ENCODE measurements at places on chromosomes 6 and 20.

DNA sequence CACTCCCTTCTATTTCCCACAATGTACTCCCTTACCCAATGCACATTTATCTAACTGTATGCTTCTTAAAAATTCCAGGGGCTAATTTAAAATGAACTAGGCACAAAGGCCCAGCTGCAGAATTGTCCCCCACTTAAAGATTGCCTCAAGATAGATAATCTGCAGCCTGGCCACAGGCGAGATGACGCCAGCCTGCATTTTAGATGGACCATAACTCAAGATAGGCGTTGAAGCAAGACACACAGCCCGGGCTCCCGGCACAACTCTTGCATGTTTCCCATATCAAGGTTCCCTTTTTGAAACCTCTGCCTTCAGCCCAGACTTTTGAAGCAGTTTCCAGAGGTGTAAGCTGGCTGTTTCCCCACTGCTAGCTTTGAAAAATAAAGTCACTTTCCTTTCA is 3.2 kb upstream of the REPS1 start:
- DNase-seq, result no peak

GRCh38 chr20:43946659-43947315 is 32.1 kb downstream of the TOX2 start:
- DNase-seq, result no peak

GRCh38 chr20:12455148-12455547 is 537.5 kb downstream of the BTBD3 start:
- DNase-seq, result no peak

DNA sequence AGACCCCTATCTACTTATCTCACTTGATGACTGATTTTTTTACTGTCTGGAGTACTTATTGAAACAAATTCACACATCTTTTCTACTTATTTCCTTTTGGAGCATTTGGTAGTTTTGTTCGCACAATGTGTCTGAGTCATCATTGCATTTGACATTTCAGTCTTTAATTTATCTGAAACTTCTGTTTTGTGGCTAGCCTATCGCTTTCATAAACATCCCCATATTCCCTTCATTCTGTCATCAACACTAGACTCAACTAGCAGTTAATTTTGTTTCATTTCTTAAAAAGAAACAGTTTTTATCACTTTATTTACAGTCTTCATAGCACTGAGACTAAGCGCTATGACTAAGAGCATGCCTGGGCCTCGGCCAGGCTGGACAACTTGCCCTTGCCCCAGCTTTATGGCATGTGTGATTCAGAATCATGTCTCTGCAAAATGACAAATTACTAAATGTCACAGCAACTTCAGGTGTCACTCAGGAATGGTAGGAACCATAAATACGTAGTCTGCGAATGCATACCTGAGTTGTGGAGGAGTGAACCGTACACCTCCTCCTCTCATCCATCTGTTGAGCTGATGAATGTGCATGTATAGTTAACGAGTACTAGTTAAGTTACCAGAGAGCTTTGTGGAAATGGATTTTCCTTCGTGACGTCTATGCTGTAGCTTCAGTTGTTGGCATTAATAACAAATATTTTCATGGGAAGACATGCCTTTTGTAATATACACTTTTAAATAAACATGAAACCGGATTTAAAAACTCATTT is 16.2 kb downstream of the L3MBTL3 start:
- DNase-seq, result no peak

GRCh38 chr20:35079472-35080347 is 12.9 kb downstream of the TRPC4AP start:
- DNase-seq, result no peak

DNA sequence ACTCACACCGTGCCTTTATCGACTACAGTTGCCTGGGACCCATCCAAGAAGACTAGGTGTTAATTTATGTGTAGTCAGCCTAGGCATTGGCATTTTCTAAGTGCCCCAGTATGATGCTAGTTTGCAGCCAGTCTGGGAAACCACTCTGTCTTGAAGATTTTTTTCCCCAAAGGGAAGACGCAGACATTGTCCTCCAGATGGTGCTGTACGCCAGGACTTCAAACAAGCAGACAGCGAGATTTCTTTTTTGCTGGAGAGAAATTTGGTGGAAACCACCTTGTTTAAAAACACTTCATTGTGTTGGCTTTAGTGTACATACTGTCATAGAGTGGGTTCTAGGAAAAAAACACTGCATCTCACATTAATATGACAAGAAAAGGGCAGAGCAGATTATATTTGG is 30.0 kb downstream of the ALDH5A1 start:
- no peak for DNase-seq

DNA sequence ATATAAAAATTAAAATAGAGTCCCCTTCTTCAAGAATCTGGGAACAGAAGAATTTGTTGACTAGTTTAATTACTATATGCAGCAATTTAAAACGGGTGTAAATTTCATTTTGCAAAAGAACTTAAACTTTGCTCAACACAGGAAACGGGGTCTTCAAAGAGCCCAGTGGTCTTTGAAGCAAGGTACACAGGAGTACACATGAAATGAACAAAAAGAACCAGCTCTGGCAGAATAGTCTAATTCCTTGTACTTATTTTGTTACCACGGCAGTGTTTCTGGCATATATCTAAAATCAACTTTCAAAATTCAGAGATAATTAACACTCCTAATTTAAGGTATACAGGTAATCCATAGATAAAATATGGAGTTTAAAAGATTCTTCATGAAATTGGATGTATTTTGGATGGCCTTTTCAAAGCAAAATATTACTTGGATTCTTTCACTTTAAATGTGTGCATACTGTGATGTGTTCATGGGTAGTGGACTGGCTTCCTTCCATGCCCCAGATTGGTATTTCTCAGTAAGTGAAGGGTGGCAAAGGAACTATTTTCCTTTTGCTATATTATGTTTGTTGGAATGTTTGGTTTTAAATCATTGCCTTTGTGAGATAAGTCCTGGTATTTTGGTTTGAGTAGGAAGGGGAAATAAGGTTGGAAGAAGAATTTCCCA is 96.8 kb upstream of the THEMIS start:
- no peak for DNase-seq

DNA sequence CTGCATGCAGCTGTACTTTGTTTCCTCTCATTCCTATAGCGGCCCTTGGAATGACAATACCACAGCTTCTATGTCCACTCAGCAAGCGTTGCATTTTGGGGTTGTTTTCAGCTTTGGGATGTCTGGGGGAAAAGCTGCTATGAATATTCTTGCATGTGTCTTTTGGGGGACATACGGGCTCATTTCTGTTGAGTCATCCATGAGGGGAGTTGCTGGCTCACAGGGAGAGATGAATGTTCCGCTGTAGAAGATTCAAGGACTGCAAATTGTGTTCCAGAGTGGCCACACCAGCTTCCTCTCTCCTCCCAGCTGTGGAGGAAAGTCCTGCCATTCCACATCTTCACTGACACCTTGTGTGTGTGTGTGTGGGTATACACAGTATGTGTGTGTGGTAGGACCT is 43.3 kb downstream of the TGM2 start:
- no peak for DNase-seq

DNA sequence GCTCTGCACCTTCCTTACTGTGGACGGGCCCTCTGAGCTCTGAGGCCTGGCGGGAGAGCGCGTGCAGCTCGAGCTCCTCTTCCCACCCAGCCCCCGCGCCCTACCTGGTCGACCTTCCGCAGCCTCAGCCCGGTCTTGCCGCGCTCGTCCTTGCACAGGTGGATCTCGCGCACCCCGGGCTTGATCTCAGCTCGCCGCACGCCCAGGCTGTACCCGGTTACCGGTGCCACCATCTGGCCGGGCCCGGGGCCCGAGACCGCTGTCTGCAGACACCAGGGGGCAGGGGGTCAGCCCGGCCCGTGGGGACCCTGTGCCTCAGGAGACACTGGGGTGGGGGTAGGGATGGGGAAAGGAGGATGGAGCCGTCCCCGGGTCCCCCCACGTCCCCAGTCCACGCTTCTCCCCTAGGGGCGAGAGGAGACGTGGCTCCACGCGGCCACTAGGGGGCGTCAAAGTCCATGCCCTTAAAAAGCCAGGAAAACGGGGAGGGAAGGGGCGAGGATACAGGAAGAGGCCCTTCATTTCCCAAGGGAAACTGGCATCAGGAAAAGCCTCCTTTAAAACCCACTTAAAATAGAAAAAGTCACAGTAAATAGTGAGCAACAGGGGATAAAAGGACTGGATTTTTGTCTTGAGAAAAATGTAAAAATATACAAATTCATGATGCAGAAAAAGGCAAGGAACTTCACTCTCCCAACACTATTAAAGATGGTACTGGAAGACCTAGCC is 15.5 kb downstream of the SDCBP2 start:
- DNase-seq, result peak; percentile 20

- peak; percentile 13 for DNase-seq
These were observed 32.5 kb upstream of the PIM1 start for GRCh38 chr6:37137201-37138090.
